ENCODE measurements at places on chromosomes 3 and 15.

DNA sequence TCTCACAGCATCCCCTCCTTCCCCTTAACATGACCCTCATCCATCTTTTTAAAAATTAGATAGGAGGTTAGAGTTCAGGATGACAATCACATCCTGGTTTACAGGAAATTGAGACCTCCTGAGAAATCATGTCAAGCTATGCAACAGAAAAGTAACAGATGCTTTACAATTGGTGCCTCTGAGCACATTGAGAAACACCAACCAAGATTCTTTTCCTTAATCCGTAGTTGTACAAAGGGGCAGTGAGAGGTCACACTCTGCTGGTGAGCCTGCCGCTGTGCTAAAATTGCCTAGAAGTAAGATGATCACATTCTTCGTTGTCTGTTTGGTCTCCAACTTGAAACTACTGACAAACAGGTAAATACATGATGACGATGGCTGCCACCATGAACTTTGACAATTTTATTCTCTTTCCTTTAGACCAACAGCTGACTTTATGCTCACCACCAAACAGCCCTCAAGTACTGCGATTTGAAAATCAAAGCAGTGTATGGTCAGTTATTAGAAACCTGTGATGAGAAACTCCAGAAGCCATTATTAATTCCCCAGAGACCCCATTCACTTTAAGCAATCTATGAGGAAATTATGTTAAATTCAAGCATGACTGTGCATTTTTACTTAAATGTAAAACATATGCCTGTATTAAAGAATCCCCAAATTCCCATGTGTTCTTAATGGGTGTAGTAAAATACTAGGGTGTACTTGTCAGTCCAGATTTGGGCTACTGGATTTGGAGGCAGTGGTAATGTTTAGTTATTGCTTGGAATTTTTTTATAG lies 210.7 kb upstream of the UBE2E1 start:
- no peak for DNase-seq

GRCh38 chr15:78422571-78423340 lies 15.3 kb upstream of the IREB2 start:
- peak; percentile 74 for DNase-seq

GRCh38 chr3:184419171-184419570 lies 39.3 kb downstream of the CHRD start:
- DNase-seq = no peak

GRCh38 chr3:148825476-148825875 lies 2.1 kb upstream of the CPB1 start:
- no peak for DNase-seq

GRCh38 chr3:170178651-170179050 lies 2.9 kb downstream of the PHC3 start:
- DNase-seq = no peak

DNA sequence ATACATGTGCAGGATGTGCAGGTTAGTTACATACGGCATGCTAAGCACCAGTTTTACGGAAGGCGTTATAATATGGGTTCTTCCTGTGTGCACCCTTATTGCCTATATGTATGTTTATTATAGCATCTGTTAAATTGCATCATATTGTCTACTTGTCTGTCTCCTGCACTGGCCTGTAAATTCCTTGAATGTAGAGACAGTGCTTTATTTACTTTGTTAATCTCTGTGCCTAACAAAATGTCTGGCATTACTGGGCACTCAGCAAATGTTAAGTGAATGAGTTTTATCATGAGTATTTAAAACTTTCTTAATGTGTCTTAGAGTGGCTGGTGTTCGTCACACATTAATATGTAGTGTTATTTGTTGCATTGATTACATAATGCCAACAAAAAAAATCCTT lies 23.8 kb downstream of the MGA start:
- DNase-seq = no peak

GRCh38 chr3:144341471-144341870 lies 369.8 kb downstream of the DIPK2A start:
- DNase-seq = no peak

DNA sequence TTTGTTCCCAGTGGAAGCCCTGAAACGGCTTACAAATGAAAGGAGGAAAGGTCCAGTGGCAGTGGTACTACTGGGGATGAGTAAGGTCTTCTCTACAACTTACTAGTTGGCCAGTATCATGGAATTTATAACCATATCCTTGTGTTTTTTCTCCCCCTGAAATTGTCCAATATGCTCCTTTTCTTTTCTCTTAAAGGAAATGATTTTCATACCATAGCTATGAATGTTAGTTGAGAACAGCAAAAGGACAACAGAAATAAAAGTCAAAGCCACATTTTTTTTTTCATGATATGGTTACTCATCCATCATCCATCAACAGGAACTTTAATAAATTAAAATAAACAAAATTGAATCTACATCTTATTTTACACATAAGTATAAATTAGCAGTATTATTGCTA lies 450.4 kb downstream of the MFSD1 start:
- no peak for DNase-seq

- DNase-seq = no peak
Observed at GRCh38 chr3:56154297-56154696, 314.0 kb downstream of the ERC2 start.

DNA sequence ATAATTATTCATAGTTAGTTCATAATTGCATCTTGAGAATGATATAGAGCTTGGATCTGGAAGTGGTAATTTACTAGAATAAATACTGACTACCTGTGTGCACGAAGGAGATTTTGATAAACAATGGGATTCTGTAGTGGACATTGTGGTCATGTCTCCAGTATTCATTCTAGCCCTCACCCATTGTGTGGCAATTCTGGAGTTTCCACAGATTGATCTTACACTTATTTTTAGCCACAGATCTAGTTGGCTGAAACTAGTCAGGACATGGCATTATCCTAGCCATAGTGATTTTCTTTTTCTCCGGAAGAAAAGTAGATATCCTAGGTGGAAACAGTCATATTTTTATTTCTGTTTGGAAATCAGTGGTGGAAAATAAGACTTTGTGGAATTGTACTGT lies 833.1 kb downstream of the NAALADL2 start:
- DNase-seq = no peak

GRCh38 chr15:50979041-50979440 lies 70.6 kb downstream of the AP4E1 start:
- no peak for DNase-seq

DNA sequence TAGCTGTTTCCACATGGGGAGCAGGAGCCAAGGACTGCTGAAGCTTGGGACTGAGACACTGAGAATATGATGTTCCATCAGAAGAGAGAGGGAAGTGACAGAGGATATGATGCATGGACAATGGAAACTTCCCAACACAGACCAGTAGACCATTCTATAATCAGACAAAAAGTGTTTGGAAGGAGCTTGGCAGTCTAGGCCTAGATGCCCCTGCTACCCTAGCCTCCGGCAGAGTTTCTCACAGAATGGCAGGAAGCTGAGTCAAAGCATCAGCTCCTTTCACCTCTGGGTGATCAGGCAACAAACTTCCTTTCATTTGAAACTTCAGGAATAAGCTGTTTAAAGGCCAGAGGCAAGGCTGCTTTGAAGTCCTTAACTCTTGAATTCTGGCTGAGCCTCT lies 222.0 kb downstream of the NEK10 start:
- DNase-seq = no peak

GRCh38 chr3:177220136-177220974 lies 23.1 kb upstream of the TBL1XR1 start:
- no peak for DNase-seq

GRCh38 chr3:120684896-120685295 lies 2.9 kb upstream of the HGD start:
- DNase-seq = no peak

- DNase-seq = no peak
Observed at GRCh38 chr3:76997733-76998132, 42.2 kb upstream of the ROBO2 start.

DNA sequence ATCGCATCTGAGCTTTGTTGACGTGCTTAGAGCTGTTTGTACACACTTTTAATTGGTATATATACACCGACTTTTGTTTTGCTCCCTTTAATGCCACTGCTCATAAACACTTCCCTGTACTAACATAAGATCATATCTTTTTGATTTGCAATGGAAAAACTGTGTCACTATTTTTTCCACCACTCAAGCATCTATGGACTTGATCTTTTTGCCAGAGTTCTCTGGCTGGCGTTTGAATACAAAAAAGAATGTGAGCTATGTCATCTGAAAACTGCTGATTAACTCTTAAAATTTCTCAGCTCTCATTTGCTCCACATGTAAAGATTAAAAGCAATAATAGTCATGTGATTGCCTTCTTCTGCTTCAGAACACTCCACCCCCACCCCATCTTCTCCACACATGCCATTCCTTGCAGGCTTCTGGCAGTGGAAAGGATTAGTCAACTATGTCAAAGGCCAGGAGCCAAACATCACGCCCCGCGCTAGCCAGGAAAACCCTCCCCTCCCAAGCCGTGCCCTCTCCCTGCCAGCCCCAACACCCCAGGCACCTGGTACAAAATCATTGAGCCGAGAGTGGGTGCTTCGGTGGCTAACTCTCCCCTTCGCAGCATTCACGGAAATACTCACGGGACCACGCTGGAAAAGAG lies 123.4 kb upstream of the MEF2A start:
- no peak for DNase-seq

DNA sequence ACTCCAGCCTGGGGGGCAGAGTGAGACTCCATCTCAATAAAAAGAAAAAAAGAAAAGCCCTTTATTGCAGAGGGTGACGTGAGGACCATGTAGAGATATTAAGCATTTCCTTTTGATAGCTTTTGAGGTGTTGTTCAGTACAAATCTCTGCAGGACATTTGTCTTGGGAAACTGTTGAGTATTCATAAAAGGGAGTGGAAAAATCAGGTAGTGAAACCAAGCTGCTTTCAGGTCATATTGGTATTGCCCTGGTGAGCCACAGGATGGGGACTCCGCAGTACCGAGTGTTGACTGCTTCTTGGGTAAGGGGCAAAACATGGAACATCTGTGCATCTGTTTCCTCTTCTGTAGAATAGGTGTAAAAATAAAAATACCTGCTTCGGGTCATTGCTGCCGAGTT lies 9.9 kb downstream of the ITPR1 start:
- peak; percentile 72 for DNase-seq

GRCh38 chr3:169575381-169575780 lies 88.1 kb downstream of the MECOM start:
- DNase-seq = no peak

GRCh38 chr3:13077431-13078162 lies 4.4 kb upstream of the IQSEC1 start:
- DNase-seq = no peak

DNA sequence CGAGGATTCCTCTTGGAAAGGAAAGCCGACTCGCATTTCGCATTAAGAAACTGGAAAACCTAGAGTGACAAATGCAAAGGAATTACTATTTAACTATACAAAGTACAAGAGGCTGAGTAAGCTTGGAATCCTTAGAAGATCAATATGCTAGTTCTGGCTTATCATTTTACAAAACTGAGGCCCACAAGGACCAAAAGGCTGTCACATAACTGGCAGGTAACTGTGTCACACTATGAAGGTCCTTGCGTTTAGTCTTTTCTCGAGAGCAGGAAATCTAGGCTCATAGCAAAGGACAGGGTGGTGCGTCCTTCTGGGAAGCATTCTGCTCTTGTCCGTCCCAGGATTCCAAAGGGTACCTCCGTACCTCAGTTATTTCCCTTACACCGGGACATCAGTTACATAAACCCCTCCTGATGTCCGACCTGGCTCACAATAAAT lies 629 bp downstream of the RPL24 start:
- no peak for DNase-seq

Measured in germinal center (tissue), 1 donor.